ENCODE measurements at places on chromosomes 12 and 14. TPM values are rescaled to one million over a fixed set of nuclear protein-coding genes. Genes with fewer than 3 reads are reported as not detected.

The ZFHX2 gene
- 4.9 TPM for total RNA-seq

The MIP gene
- total RNA-seq = not detected

The TOMM20L gene
- total RNA-seq = not detected

The AQP6 gene
- total RNA-seq = 2.3 TPM

The KIF26A gene
- 4.3 TPM for total RNA-seq

The GZMH gene
- total RNA-seq = not detected

The OR4E2 gene
- total RNA-seq = not detected

The HOXC12 gene
- total RNA-seq = 2.3 TPM

The FOXG1 gene
- 1.5 TPM for total RNA-seq

The SAMD4A gene
- 31.2 TPM for total RNA-seq

The MRPL52 gene
- 21.1 TPM for total RNA-seq

The SLC6A12 gene
- total RNA-seq = 21.9 TPM

The ADCY4 gene
- total RNA-seq = 3.5 TPM

The PZP gene
- 0.59 TPM for total RNA-seq

The KLRC1 gene
- not detected for total RNA-seq

The HOXC4 gene
- total RNA-seq = 10.0 TPM

The EFS gene
- 26.5 TPM for total RNA-seq

The TMEM117 gene
- total RNA-seq = 52.8 TPM

The P2RX2 gene
- total RNA-seq = 0.06 TPM

The OTX2 gene
- total RNA-seq = 35.0 TPM

The SOAT2 gene
- not detected for total RNA-seq

The GLT1D1 gene
- total RNA-seq = 6.2 TPM

The CALCOCO1 gene
- 205 TPM for total RNA-seq

The FCF1 gene
- 23.3 TPM for total RNA-seq

The CAPZA3 gene
- total RNA-seq = not detected

The GPATCH2L gene
- total RNA-seq = 47.3 TPM

The TARBP2 gene
- 43.6 TPM for total RNA-seq

The POU6F1 gene
- total RNA-seq = 8.8 TPM

The SLC39A5 gene
- not detected for total RNA-seq

The LTBP2 gene
- total RNA-seq = 20.8 TPM

The POTEM gene
- not detected for total RNA-seq

The CISTR gene
- not detected for total RNA-seq

The CACNA1C gene
- total RNA-seq = 18.1 TPM

The NYNRIN gene
- total RNA-seq = 14.8 TPM

The KRT74 gene
- not detected for total RNA-seq

The ADSS1 gene
- 5.3 TPM for total RNA-seq

The DCN gene
- 643 TPM for total RNA-seq

The ACSM4 gene
- not detected for total RNA-seq

The ERP27 gene
- 0.22 TPM for total RNA-seq

The EEA1 gene
- 21.5 TPM for total RNA-seq

The TPPP2 gene
- total RNA-seq = 0.44 TPM

The DDX55 gene
- total RNA-seq = 19.5 TPM

The UNC79 gene
- 20.7 TPM for total RNA-seq

The KRT2 gene
- total RNA-seq = 0.30 TPM

The NTF3 gene
- total RNA-seq = 1.4 TPM

Measured in spinal cord (tissue), 10 donors.